Naive thymus-derived CD4-positive, alpha-beta T cell (primary cell): ENCODE measurements at places on chromosomes 7 and 10. TPM values are rescaled to one million over a fixed set of nuclear protein-coding genes. Genes with fewer than 3 reads are reported as not detected.

DNA sequence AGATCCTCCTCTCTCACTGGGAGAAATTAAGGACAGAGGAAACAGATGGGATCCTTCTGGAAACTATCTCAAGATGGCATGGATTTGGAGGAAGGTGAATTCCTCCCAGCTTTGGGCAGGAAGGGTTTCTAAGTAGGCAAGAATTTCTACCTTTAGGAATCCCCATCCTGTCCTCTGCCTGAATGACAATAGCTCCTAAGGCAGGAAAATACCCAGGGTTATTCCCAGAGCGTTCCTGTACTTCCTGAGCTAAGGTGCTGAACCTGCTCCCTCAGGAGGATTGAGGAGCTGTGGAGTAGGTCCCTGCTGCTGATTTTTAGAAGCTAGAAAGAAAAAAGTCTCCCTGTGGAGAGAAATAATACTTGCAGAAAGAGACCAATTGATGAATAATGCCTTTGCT lies 568 bp downstream of the MGAM2 start:
- no peak for DNase-seq

- DNase-seq, result no peak
Observed at GRCh38 chr10:4687397-4687796, 138.6 kb upstream of the AKR1E2 start.

GRCh38 chr7:52586704-52587103 lies 448.7 kb upstream of the POM121L12 start:
- DNase-seq, result no peak

DNA sequence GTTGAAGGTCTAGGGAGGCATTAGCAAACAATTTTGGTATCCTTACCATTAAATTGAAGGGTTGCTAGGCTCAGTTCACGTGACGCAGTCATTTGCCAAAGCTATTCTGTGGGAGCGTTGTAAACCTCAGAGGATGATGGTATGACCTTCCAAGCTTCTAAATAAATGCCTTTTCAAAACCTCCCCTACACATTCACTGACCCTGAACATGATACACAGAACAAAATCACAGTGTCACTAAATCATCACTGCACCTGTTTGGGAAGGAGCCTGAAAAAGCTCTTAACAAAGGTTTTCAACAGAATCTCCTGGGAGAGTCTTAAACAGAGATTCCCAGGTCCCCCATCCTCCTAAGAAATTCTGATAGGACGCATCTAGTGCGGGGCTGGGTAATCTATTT lies 13.2 kb upstream of the CCDC172 start:
- DNase-seq, result no peak

The PIP gene
- total RNA-seq, result not detected in 2 replicates

GRCh38 chr7:30658479-30659074 lies 23.7 kb downstream of the CRHR2 start:
- no peak for DNase-seq

DNA sequence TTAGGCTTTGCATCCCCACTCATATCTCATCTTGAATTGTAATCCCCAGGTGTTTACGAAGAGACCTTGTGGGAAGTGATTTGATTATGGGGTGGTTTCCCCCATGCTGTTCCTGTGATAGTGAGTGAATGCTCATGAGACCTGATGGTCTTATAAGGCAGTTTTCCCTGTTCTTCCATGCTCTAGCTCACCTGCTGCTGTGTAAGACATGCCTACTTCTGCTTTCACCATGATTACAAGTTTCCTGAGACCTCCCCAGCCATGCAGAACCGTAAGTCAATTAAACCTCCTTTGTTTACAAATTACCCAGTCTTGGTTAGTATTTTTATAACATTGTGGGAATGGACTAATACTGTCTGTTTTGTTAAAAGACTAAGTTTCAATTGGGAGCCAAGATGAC lies 35.3 kb upstream of the ZNF92 start:
- no peak for DNase-seq

DNA sequence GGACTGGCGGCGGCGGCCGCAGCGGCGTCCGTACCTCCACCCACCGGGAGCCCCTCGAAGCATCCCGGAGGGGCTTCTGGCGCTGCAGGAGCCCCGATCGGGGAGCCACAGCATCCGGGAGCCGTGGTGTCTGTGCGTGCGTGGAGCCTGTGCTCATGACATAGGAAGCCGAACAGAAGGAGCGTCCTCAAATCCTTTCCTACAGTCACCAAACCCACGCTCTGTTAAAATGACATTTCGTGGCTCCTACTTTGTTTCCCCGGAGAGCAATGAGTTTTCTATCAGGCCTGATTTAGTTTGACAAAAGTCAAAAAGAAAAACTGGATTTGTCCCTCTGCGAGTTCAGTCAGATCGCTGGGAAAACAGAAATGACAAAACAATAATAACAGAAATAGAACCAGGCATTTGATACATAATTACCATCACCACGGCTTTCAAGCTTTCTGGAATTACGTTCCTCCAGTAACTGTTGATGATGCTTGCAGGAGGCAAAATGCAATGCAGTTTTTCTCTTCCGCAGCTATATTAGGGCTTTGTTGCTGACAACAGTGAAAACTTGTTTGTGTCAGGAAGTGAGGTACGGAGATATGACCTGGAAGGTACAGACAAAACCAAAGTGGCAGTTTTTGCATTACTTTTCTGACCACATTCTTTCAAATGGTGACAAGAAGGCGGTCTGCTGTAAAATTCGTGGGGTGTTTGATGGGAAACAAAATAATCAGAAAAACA lies 219.3 kb upstream of the MKLN1 start:
- DNase-seq, result peak; percentile 73

The INA gene
- 0.15 and 0.31 TPM in 2 replicates for total RNA-seq

GRCh38 chr10:122374859-122375678 lies 561 bp downstream of the PLEKHA1 start:
- DNase-seq, result peak; percentile 79

The OR9A2 gene
- not detected for total RNA-seq

DNA sequence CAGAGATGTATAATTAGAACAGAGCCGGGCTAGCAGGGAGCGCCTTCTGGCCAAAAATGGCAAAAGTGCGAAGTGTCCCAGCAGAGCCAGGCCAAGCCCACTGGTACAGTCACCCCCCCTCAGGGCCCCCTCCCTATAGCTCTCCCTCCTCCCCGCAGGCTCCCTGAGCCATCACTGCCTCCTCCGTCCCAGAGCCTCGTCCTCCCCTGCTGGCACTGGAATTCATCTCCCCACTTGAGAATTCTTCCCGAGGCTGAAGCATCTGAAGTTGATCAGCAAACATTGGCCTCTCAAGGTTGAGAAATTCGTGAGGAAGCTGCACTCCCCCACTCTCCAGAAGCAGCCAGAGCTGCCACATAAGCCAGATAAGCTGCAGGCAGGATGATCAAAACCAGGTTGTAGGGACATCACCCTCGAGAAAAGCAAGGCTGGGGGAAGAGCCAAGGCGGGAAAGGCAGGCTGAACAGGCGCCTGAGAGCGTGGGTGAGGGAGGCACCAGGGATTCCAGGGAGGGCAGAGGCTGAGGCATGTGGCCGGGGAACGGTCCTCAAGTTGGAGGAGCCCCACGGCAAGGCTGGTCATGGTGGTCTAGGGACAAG lies 23.4 kb downstream of the CAMK2G start:
- no peak for DNase-seq

DNA sequence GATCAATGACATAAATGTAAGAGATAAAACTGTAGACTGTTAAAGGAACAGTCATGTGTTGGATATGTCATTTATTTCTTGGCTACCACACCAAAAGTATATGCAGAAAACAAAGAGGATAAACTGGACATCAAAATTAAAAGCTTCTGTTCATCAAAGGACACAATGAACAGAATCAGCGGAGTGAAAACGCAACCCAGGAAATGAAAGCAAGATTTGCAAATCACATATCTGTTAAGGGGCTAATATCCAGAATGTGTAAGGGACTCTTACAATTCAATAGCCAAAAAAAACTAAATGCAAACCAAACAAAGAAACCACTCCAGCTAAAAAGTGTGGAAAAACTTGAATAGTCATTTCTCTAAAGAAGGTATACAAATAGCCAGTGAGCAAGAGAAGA lies 164.3 kb downstream of the ZMYND11 start:
- no peak for DNase-seq

DNA sequence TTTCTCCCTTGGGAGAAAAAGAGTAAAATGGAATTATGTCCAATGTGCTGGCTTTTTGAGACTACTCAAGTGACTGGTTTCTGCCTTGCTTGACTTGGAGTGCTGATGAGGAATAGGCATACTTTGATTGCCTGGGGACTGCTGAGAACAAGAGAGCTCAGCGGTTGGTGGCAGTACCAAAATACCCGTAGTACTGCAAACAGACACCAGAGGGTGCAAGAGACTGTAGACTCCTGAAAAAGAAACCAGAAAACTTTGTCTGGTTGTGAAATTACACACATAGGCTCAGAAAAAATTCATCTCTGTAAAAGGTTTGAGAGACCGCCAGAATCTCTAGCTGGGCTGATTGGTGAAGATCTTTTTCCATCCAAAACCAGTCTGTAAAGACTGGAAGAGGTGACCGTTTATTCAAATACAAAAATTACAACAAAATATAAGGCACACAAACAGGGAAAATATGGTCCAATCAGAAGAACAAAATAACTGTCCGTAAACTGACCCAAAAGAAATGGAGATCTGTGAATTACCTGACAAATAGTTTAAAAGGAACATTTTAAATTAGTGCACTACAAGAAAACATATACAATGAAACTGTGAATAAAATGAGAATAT lies 18.5 kb downstream of the BICC1 start:
- DNase-seq, result no peak

- DNase-seq, result no peak
Observed at GRCh38 chr10:113019692-113020474, 69.8 kb downstream of the TCF7L2 start.

GRCh38 chr10:44651834-44652233 lies 259.3 kb upstream of the TMEM72 start:
- no peak for DNase-seq

- DNase-seq, result no peak
Observed at GRCh38 chr7:2860627-2861133, 16.6 kb upstream of the GNA12 start.

The CAV2 gene
- not detected for total RNA-seq

The CPA2 gene
- not detected for total RNA-seq

- no peak for DNase-seq
Observed at GRCh38 chr10:101485681-101486554, 102.1 kb downstream of the POLL start.

- no peak for DNase-seq
Observed at GRCh38 chr10:133458021-133458709, 4.4 kb downstream of the SCART1 start.

DNA sequence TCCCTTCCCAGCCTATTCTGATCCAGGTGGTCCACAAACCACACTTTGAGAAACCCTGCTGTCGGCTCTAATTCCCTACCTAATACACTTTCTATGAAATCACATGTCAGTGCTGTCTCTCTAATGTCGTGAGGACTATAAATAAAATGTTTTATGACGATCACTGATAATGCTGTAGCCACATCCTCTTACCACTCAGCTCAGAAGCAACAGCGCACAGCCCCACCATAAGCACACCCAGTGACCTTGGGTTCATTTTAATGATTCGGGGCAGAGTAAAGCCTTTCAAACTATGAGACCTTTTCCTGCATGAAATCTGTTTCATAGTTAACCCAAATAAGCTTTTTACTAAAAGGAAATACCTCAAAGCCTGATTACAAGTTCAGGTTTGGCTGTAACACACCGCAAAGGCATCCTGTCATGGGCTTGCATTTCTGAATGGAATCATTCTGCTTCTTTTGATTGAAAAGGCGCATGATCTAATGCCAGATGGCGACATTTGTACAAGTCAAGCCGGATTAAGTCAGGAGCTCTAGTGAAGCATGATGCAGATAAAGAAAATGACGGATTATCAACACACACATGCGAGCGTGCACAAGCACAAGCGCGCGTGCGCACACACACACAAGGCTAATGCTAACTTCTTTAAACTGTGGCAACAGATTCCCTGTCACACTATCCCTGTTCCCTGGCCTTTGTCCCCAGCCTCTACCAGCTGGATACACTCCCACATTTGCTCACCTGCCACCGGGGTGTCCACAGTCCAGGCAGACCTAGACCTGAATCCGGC lies 180.5 kb upstream of the PDE1C start:
- no peak for DNase-seq

DNA sequence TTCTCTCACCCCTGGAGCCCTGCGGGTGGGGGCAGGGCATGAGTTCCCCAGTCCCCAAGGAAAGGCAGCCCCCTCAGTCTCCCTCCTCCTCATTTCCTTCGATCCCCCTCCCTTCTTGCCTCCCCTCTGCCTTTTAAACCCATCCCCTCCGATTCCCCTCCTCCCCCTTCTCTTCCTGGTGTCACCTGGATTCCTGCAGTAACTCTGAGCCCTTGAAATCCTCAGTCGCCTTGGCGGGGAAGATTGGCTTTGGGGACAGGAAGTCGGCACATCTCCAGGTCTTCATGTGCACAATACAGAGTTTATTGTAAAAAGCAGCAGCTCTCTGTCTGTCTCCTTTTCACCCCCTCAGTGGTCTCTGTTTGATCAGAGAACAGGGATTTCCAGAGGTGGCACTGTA lies 1.3 kb upstream of the MUC12 start:
- DNase-seq, result no peak

DNA sequence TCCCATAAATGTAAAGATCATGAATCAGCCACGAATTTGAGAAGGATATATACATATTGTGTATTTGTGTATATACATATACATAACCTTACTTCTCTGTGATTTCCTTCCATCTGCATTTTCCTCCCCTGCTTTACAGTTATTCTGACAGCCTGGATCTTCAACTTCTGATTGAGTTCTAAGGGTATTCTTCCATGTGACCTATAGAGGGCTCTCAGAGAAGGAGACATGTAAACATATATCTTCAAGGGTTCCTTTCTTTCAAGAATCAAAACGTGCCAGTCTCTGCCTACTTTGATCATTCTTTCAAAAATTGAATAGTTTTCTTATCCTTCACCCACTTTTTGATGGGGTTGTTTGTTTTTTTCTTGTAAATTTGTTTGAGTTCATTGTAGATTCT lies 453.7 kb upstream of the POT1 start:
- DNase-seq, result no peak

The IKZF1 gene
- total RNA-seq, result 434 TPM
